ENCODE measurements at places on chromosomes 16 and 17.

GRCh38 chr17:51064061-51064735 is 56.5 kb downstream of the SPAG9 start:
- no peak for DNase-seq

- DNase-seq: no peak
Observed at GRCh38 chr16:49116873-49117272, 164.8 kb downstream of the CBLN1 start.

DNA sequence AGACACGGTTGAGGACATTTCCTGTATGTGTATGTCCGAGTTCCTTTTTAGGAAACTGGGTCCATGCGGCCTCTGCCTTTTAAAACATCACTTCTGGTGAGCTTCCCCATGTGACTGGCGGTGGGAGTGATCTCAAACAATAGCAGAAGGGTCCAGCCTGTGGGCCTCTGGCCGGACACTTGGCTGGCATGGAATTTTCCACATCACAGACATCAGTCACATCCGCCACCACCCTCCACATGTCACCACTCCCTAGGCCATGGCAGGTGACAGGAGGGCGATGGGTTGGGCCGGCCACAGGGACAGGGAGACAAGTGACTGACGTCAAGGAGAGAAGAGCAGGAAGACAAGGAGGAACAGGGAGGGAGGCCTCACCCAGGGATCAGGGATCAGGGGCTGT is 83.7 kb downstream of the DNAH17 start:
- no peak for DNase-seq

GRCh38 chr16:56122251-56122650 is 69.0 kb upstream of the GNAO1 start:
- DNase-seq: no peak

- DNase-seq: no peak
Observed at GRCh38 chr17:56083475-56083874, 69.8 kb upstream of the ANKFN1 start.

DNA sequence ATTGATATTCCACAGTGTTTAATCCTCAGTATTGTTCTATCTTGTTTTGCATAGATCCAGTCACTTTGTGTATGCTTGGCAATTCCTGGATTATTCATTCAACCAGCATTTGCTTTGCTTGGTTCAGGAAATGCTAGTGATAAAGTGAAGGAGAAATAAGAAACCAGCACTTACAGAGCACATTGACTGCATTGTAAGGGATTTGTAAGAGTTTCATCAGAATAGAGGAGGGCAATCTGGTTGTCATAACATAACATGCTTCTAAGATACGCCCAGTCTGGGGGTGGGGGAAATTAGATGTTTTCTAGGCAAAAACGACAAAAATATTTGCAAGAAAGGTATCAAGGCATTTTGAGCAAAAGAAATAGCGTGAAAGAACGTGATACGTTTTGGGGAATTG is 40.4 kb downstream of the TNRC6A start:
- DNase-seq: no peak

DNA sequence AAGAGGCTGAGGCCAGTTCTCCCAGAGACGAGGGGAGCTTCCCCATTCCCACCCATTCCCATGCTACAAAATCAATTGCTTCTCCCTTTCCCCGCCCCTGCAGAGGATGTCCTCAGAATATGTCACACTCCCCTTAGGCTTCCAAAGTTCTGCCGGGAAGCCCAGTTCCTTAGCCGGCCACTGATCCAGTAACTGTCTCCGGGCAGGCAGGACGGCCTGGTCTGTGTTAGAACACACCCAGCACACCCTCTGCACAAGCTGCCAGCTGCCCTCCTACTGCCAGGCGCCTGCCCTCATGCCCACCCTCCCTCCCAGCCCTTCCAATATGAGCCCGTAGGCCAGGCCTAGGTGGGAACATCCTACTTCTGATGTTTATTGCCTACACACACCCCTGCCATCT is 31.1 kb downstream of the SGSM2 start:
- DNase-seq: no peak

DNA sequence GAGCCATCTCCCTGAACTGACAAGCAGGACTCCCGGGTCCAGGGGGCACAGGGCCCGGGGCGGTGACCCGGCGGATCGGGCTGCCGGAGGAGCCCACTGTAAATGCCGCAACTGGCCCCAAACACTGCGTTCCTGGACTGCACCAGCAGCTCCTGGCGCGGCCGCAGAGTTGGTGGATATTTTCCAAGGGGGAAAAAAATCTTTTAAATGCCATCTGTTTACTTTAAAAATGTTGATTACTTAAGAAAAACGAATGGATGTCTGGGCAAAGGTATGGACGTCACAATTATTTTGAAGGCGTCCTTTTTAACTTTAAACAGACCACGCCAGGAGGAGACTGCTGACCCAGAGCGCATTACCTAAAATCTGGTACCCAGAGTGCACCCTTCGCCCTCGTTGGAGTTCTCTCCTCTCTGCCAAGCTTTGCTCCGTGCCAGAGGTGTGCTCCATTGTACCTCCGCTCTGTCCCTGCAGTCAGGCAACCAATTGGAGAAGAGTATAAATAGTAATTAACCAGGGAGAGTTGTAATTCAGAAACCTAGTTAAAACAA is 3.4 kb downstream of the HS3ST3B1 start:
- DNase-seq: no peak

DNA sequence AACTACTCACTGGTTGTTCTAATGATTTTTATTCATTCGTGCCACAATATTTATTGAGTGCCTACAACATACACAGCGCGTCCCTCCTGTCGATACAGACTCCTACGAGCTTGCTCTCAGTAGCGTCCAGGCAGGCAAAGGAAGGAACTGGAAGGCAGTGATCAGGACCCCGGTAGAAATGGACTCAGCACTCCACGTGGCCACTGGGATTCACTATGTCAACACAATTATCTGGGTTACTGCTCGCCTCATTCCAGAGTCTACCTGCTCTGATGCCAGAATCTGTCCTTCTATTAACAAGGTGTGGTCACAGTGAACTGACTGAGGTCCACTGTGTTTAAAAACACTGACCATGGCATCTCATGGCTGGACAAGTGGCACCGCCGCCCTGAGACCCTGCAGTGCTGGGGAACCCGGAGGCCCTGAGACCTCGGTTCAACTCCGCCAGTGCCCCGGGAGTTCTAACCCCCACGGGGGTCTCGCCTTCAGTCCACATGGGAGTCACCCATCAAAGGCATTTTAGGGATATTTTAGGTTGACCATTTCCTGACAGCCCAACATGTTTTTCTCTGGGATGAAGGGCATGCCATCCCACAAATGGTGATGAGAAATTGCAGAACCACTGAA is 71.4 kb downstream of the ZFHX3 start:
- no peak for DNase-seq

DNA sequence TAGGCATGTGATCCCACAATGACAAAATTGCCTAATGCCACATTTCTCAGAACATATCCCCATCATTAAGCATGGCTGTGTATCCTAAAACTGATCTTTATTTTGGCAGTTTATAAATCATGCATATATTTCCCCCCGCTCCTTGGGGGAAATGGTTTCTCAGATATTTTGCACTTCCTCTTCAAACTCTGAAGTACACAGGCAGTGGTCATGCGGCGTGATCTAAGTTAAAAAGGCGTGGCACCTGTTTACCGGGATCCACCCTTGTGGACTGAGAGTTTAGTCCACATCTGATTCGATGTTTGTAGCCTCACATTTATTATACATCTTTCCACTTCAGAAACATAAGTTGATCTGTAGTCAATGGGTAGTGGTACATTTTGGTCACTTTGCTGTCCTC is 51.4 kb downstream of the USP10 start:
- no peak for DNase-seq

DNA sequence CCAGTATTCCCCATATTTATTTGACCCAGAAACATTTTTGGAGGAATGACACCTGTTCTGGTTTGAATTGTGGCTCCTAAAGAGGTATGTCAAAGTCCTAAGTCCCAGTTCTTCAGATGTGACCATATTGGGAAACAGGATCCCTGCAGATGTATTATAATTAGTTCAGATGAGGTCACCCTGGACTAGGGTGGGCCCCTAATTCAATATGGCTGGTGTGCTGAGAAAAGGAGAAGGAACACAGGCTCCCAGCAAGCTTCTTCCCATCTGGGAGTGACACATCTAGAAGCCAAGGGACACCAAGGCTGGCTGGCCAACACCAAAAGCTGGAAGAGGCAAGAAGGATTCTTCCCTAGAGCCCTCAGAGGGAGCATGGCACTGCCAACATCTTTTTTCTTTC is 3.8 kb upstream of the GCSH start:
- no peak for DNase-seq

DNA sequence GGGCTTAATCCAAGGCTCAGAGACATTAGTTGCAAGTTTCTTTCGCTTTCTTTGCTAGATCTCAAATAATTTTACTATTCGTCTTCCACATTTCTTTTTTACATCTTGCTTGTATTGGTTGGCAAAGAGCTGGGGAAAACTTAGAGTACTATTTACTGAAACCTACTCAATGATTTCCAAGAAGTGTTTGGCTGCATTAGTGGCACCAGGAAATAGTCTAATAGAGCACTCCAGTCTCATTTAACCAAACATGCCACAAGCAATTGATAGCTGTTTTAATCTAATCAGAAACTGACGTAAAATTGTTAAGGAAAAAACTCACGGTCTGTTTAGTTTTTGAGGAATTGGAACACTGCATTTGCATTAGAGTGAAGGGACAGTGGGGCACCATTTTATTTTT is 29.0 kb downstream of the NUP93 start:
- DNase-seq: no peak

- DNase-seq: no peak
Observed at GRCh38 chr17:21204935-21205334, 9.0 kb downstream of the TMEM11 start.

DNA sequence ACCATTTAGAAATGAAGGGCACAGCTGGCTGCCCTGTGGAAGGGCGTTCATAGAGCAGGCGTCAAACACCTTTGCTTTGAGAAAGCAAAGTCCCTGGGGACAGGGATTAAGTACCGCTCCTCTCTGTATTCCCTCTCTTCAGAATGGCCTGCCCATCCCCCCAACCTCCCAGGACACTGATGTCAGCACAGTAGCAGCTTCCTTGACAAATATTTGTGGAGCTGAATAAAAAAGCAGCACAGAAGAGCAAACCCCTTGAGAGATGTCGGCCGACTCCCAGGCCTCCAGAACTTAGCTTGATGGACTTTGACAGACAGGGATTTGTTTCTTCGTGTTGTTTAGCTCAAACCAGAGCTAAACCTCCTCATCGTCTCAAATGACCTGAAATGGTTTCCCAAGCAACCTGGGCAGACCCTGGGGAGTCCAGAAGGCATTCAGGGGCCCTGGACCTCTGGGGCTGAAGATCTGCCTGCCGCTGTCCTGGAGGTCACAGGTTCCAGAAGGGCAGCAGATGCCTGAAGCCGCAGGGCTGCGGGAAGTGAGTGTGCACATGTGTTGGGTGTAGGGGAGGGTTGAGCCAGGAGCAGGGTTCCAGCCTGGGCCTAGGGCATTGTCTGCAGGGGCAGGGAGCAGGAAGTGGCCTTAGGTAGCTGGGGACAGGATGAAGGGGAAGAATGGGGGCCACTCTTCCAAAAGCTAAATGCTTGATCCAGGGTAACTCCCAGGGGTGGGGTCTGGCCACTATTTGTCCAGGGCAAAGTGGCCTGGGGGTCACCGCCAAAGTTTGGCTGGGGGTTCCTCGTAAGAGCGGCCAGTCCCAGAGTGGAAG is 42.3 kb upstream of the NKD1 start:
- DNase-seq: no peak

DNA sequence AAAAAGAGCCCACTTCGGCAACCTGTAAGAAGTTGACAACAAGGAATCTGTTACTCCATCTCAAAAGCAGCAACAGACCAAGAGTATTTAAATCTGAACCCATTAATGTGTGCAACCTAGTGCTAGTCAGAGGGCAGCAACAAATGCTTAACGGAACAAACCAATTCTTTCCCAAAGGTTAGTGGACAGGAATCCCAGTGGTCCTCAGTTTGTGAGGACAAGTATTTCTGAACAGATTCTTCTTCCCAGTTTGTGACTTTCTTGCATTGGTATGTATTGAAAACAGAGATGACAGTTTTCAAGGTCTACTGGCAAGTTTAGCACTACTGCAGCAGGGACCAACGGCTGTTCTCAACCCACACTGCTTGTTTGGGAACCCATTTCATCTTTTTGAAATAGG is 2.9 kb downstream of the RPL26 start:
- no peak for DNase-seq

- no peak for DNase-seq
Observed at GRCh38 chr17:3826191-3826590, 19.9 kb downstream of the NCBP3 start.

DNA sequence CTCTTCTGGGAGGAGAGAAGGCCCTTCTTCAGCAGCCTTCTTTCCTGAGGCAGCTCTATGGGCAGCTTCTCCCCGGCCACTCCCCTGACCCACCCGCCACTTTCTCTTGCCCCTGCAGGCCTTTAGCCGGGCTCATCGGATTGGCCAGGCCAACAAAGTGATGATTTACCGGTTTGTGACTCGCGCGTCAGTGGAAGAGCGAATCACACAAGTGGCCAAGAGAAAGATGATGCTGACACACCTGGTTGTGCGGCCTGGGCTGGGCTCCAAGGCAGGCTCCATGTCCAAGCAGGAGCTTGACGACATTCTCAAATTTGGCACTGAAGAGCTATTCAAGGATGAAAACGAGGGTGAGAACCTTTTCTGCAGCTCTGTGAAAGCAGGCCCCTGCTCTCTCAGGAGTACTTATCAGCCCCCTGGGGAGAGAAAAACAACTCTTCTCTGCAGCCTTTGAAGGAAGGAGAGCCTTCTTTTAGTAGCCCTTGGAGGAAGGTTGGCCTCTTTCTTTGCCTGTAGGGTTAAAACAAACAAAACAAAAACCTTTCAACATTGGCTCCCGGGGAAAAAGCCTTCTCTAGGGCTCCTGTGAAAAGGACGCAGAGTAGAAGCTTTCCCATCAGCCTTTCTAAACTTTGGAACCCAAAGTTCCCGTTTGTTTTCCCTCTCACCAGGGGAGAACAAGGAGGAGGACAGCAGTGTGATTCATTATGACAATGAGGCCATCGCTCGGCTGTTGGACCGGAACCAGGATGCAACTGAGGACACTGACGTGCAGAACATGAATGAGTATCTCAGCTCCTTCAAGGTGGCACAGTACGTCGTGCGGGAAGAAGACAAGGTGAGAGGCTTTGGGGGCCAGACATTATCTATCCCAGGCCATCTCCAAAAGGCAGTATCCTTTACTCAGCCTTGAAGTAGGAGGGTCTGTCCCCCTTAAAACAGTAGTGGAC is 12.7 kb downstream of the RNF227 start:
- no peak for DNase-seq

DNA sequence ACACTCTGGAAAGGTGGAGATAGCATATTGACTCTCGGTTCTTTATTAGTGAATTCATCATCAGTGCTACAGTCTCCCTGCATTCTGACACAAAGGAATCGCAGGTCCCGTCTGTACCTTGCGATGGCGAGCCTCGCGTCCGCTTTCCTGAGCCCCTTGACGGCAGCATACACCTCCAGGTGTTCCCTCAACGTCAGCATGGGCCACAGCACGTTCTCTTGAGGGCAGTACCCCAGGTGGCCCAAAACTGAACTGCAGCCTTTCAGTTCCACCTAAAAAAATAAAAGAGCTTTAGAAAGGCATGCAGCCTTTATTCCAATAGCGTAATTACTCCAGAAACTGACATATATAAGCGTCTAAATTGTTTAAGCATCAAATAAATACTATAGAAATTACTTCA is 24.2 kb upstream of the ABCA9 start:
- DNase-seq: no peak

GRCh38 chr17:16939606-16940115 is 32.3 kb downstream of the TNFRSF13B start:
- peak; percentile 48 for DNase-seq

- DNase-seq: no peak
Observed at GRCh38 chr16:11356573-11357331, 11.5 kb downstream of the RMI2 start.

- no peak for DNase-seq
Observed at GRCh38 chr16:53817117-53817755, 113.3 kb downstream of the FTO start.

GRCh38 chr16:68070806-68071517 is 14.2 kb upstream of the NFATC3 start:
- peak; percentile 22 for DNase-seq

All from ascending aorta (tissue), 2 donors.